ENCODE measurements at places on chromosomes 11 and 22. TPM values are rescaled to one million over a fixed set of nuclear protein-coding genes. Genes with fewer than 3 reads are reported as not detected.

- no peak for DNase-seq
These were observed 6.4 kb downstream of the CD82 start for GRCh38 chr11:44571871-44572270.

DNA sequence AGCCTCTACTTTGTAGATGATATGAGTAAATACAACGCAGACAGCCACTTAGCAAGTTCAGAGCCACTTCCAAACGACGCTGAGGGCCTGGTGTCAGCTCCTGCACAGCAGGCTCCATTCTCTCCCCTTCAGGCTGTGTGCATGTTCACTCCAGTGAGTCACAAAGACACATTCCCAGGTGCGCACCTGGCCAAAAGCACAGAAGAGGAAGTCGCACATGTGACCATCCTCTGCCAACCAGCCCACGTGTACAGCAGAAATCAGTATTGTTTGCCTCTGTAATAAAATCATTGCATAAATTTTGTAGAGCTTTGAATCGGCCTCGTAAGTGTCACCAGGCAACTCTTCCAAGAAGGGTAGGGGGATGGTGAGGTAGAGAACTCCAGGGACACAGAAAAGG, 19.5 kb upstream of the TPH1 start:
- DNase-seq = no peak

- no peak for DNase-seq
These were observed 49.0 kb upstream of the ISX start for GRCh38 chr22:35016909-35017308.

- no peak for DNase-seq
These were observed 48.3 kb upstream of the SYT13 start for GRCh38 chr11:45334410-45334809.

- no peak for DNase-seq
These were observed 10.2 kb downstream of the BID start for GRCh38 chr22:17764036-17764435.

DNA sequence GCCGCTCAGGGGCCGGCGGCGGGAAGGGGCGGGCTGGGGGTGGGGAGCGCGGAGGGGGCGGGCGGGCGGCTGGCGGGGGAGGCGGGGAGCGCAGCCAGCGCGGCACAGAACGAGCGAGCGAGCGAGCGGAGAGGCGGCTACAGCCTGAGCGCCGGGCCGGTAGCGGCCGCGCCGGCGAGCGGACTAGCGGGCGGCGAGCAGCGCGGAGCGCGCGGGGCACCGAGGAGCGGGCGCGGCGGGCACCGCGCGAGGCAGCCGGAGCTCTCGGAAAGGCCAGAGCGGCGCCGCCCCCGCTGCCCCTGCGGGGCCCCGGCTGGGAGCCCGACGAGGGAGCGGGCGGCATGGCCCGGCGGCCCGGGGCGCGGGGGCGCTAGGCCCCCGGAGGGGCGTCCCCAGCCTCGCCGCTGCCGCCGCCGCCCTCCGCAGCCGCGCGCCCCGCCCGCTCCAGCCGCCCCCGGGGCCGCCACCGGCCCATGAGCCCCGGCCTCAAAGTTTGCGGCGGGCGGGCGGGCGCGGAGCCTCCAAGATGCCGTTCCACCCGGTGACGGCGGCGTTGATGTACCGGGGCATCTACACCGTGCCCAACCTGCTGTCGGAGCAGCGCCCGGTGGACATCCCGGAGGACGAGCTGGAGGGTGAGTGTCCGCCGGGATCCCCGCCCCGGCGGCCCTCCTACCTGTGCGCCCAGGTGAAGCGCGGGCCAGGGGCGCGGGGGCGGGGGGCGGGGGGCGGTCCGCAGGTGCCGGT, at the start of gene CABP7:
TSS of gene CABP7 (plus strand) at position 105 of the 747 bp plus-strand sequence. CDS start at position 527, 422 bp downstream.
- DNase-seq = no peak

GRCh38 chr22:32967386-32968101, 90.6 kb downstream of the SYN3 start:
- no peak for DNase-seq

- DNase-seq = no peak
These were observed 3.7 kb downstream of the SLC39A13 start for GRCh38 chr11:47411884-47412746.

- no peak for DNase-seq
These were observed 122.1 kb upstream of the ISX start for GRCh38 chr22:34943830-34944229.

- DNase-seq = no peak
These were observed 26.5 kb upstream of the CADM1 start for GRCh38 chr11:115530752-115531151.

- no peak for DNase-seq
These were observed 17.9 kb downstream of the SEC14L3 start for GRCh38 chr22:30453731-30454510.

GRCh38 chr11:15602785-15603567, 488.3 kb downstream of the INSC start:
- peak; percentile 84 for DNase-seq

DNA sequence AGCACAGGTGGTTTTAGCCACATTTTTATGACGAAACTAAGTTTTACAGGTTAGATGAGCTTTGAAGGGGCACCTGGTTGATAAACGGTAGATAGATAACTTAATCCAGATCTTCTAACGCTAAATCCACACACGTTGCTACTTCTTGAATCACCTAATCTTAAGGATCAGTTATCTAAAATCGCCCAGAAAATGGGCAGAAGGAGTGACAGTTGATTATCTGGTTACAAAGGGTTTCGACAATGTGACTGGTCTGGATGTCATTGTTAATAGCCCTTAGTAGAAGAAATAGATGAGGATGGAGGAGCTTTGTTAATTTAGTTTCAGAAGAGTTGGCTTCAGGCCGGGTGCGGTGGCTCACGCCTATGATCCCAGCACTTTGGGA, 43.7 kb downstream of the SCGB1A1 start:
- DNase-seq = no peak

DNA sequence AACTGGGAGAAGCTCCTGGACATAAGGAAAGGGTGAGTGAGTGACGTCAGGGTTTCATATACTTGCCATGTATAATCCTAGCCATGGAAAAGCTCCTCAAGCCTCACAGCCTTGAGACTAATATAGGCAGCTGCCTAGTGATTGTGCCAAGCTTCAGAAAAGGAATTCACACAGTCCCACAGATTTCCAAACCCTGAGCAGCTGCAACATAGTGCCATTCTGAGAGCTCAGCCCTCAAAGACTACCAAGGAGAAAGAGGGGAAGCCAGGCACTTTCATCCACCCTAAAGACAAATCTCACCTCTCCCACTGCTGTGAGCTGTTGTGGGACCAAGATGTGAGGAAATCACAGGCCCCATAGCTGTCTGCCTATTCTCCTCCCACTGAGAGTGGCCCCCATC, 707.9 kb upstream of the ANO5 start:
- DNase-seq = peak; percentile 11

GRCh38 chr11:28071305-28071704, 36.7 kb downstream of the KIF18A start:
- DNase-seq = no peak

DNA sequence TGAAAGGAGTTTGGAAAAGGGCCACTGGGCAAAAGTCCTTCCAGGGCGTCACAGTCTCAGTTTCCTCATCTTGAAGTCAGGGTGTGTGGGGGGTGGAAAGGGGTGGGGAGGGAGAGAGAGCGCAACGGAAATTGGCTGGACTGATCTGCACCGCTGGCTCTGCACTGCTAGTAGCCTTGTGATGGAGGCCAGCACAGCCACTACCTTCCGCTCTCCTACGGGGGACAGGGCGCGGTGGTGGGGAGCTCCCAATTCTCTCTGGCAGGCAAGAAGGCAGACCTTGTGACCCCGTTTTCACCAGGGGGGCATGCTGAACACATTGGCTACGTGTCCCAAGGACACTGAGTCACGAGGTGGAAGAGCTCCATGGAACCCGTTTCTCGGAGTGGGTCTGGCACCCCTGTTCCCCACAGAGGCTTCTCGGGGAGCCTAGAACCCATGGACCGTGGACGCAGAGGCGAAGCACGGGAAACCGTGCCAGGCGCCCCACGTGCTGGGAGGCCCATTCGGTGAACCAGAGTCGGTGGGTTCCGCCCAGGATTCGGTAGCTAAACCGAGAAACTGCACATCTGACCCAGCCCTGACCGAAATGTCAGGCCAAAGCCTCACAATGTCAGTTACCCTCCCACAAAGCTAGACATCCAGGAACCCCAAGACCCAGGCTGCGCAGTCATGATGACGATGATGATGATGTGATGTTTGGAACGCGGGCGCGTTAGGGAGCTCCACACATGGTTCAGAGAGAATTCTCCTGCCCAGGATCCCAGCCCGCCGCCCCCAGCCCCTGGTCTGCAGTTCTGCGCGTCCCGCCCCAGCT, 28.3 kb upstream of the WNT11 start:
- DNase-seq = peak; percentile 64

DNA sequence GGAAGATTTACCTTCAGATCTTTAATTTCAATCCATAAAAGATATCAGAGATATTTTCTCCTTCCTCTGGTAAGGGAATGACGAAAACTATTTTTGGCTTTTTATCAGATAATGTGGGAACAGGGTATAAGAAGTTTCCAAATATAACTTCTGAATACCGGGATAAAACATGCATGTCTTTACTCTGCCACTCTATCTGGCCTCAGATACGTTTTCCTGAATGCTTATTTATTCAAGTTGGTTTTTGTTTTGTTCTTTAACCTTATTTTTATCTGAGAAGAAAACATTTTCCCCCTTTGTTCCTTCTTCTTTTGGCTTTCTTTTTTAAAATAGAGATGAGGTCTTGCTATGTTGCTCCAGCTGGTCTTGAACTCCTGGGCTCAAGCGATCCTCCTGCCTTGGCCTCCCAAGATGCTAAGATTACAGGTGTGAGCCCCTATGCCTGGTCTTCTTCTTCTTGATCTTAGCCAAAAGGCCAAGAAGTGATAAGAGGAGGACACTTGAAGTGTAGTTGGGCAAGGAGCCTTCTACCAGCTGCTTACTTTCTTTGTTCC, 1.5 kb downstream of the SERPIND1 start:
- no peak for DNase-seq

- DNase-seq = no peak
These were observed 136.4 kb downstream of the CCDC81 start for GRCh38 chr11:86511086-86511551.

DNA sequence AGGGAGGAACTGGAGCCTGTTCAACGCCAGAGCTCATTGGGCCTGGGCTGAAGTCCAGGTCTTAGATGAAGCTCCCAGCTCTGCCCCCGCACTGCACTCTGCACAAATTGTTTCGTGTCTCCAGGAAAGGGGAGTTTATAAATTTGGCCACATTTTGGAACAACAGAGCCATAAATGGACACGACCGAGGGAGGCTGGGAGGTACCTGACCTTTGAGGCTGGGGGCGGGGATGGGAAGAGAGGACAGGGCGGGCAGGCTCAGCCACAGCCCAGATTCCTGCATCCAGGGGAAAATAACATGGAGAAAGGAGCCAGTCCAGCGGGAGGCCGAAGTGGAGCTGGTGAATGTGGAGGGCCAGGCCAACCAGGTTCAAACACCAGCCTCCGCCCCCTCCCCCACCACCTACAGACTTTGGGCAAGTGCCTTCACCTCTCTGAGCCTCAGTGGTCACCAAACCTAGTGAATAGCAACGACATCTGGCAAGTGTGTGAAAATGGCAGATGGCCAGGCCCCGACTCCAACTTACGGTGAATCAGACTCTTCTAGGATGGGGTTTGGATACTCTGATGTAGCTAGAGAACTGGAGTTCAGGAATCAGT, 36.8 kb upstream of the SMTN start:
- peak; percentile 62 for DNase-seq

DNA sequence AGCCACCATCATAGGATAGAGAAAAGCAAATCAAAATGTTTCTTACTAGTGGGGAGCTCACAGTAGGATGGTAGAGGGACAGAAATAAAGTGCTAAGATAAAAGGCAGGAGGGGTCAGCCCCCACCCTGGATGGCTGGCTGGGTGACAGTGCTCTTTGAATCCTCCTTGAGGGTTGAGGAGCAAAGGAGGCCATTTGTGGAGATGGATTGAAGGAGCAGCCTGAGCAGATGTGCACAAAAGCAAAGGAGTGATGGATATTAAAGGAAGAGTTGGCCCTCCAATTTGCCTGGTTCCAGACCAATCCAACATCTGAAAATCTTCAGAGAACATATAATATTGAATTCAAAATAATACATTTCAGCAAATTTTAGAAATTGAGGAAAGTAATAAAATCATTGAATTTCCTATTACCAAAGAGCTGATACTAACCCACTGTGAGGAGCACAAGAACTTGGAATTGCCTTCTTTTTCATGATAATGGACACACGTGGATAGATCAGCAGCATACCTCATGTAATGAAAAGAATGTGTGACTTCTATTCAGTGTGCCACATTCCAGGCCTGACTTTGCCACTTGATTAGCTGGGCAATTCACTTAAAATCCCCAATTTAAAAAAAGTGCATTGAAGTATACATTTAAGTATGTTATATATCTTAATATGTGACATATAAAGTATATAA, 287.0 kb downstream of the FAT3 start:
- DNase-seq = no peak

GRCh38 chr11:85652786-85653447, 5.2 kb downstream of the TMEM126A start:
- DNase-seq = no peak

GRCh38 chr11:10653261-10653660, 40.3 kb downstream of the IRAG1 start:
- no peak for DNase-seq

DNA sequence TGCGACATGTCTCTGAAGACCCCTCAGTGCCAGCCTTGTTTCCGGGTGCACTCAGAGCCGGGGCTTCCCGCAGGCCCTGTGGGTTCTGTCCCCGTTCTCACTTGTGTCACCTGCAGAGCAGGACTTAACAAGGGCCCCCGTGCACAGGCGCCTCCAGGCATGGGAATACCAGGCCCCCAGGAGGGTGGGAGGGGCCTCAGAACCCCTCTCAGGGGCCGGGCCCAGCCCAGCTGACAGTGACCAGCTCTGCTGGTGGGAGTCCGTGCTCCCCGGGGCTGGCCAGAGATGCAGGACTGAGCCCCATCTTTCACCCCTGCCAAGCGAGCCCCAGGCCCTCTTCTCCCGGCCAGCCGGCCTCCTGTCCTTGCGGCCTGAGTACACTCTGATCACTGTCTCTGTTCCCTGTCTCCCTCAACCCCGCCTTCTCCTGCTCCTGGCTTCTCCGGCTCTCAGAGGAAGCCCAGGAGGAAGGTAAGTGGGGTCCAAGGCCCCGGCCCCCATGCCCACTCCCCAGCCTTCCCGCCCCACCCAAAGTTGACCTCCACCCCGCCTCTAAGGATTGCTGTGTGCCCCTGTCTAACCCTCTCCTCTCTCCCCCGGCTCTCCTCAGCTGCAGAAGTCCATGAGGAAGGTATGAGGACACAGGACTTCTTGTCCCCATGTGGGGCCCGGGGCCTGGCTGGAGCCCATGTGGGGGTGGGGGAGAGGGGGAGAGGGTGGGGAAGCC, 5.3 kb downstream of the TNNT3 start:
- no peak for DNase-seq

Gene VPREB1
- 0.26 TPM for polyA plus RNA-seq

Gene ANGPTL5
- not detected for polyA plus RNA-seq

Gene TCN1
- polyA plus RNA-seq = 0.31 TPM

Gene BRSK2
- 1.1 TPM for polyA plus RNA-seq

Gene MUC15
- 0.48 TPM for polyA plus RNA-seq

Gene C1QTNF5
- 27.6 TPM for polyA plus RNA-seq

Gene KRTAP5-10
- polyA plus RNA-seq = not detected

Gene KLHL35
- 6.6 TPM for polyA plus RNA-seq

Gene DDTL
- 3.3 TPM for polyA plus RNA-seq

Gene HPS5
- 10.9 TPM for polyA plus RNA-seq

Gene IRAG1
- polyA plus RNA-seq = 6.4 TPM

Gene MYOD1
- polyA plus RNA-seq = 100 TPM

Gene KCNK4
- polyA plus RNA-seq = not detected

Gene ACTN3
- 141 TPM for polyA plus RNA-seq

Data from hindlimb muscle (tissue), 1 donor.